Activated T-helper 1 cell treated with anti-CD3 and anti-CD28 coated beads, Interleukin-12 subunit alpha, Interleukin-12 subunit beta, Interleukin-2, Interleukin-4 antibody, amounts not matched to agents 30 ng/mL and 10 ng/mL and 1 ng/mL, durations not matched to agents 14 hours and 24 hours and 36 hours (primary cell): ENCODE measurements at places on chromosomes 3 and 15.

DNA sequence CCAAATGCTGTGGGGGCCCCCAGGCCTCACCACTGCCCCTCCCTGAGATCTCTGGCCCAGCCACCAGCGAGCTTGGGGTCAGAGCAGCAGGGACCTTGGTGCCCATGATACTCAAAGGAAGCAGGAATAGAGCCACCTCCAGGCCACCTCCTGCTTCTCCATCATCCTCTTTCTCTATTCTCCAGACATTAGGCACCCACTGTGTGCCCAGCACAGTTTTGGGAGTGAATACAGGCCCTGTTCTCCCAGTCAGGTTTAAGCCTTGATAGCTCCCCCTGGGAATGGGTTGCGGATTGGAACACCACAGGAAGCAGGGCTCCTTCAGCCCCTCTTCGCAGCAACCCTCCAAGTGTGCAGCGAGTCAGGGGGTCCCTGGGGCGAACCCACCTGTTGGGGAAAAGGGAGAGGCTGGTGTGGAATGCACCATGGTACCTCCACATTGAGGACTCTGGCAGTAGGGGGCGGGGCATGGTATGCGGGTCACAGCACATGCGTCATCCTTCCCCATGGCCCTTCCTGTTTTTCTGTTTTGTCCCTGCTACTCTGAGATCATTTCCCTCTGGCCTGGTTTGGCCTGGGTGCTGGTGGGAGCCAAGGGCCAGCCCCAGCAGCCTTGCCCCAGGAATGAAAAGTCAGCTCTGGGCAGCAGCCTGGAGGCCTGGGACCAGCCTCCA, 14.2 kb upstream of the SEMA3B start:
- DNase-seq = no peak

DNA sequence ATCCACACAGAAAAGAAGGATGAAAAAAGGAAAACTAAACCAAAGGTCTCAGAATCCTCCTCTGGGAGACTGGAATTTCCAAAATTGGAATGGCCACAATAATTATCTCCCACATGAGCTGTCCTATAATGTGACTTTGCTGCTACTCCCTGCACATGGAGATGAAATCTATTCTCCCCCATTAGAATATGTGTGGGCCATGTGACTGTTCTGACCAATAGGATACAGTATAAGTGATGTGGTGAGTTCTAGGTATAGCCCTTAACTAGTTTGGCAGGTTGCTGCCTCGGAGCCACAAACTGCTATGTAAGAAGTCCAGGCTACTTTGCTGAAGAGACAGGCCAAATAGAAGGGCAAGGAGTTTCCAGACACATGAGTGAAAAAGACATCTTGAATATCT, 5.2 kb downstream of the TRIM59 start:
- no peak for DNase-seq

GRCh38 chr15:61784734-61785133, 275.5 kb downstream of the VPS13C start:
- no peak for DNase-seq

- DNase-seq = no peak
Measured at GRCh38 chr15:91609966-91610365, 243.5 kb upstream of the SLCO3A1 start.

GRCh38 chr3:184789314-184789998, 22.5 kb upstream of the VPS8 start:
- DNase-seq = no peak

DNA sequence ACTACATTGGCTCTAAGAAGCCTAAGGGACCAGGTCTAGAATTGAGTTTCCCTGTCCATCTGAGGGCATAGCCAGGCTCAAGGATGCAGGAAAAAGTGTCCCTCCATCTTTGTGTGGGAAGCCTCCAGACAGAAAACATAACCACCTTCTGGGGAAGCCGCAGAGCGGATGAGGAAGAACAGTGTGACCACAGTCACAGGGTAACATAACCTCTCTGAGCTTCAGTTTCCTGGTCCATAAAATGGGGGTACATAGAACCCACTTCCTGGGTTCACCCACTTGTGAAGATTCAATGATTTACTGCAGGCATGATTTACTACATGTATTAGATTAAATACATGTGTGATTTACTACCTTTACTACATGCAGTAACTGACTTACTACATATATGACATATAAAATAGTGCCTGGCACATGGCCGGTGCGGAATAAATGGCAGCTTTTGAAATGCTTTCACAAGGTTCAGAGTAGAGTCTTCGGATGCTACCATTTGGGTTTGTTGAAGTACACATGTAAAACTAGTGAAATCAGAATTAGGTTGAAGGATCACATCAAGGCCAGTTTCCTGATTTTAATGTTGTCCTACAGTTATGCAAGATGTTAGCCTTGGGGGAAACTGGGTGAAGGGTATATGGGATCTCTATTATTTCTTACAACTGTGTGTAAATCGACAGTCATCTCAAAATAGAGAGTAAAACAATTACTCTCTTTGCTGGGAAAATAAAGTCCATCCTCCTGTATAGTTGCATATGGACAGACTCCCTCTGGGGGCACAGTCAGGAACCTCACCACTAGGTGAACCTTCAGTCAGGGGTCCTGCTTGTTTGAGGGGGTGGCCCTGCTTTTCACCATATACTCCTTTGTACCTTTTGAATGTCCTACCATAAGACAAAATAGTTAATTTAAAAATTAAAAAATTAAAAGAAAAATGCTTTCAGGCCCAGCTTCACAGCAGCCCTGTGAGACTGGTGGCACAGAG, 86.0 kb downstream of the SEMA5B start:
- DNase-seq = no peak

- DNase-seq = no peak
Measured at GRCh38 chr15:32893421-32893820, 175.6 kb downstream of the GREM1 start.

DNA sequence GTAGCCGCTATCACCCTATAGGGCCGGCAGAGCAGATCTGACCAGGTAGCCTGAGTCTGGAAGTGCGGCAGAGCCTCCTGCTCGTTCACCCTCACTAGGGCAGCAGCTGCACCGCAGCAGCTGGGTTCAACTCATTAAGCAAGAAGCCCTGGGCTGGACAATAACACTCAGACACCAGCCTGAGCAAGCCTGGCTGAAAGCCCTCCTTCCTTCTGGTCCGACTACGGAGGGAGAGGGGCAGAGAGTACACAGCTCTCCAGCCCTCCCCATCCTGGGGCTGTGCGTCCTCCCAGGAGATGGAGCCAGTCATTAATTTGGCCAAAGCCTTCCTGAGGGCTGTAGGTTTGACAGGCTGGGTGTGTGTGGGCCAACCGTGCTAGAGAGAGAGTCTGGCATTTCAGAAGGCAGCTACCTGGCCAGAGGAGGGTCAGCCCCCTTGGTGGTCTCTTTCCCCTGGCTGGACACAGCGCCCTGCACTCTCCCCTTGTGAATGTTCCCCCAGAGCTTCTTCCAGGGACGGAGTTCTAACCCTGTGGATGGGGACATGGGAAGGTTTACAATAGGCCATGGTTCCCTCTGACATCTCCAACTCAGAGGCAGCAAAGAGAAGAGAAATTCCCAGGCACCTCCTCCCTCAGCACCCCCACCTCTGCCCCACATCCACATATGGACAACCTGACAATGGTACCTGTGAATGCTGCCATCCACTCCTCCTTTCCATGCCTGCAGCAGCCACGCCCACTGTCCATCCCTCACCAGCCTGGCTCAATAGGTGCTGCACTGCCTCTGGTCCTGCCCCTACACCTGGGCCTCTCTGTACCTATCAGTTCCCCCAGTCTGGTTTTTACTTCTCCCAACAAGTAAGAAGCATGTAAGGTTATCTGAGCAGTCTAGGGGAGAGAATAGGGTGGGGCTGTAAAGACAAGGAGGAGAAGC, 6.5 kb downstream of the CHRNB4 start:
- no peak for DNase-seq

- DNase-seq = no peak
Measured at GRCh38 chr3:197398286-197398878, 100.0 kb upstream of the DLG1 start.

- DNase-seq = no peak
Measured at GRCh38 chr3:113214917-113215595, 3.7 kb downstream of the BOC start.

DNA sequence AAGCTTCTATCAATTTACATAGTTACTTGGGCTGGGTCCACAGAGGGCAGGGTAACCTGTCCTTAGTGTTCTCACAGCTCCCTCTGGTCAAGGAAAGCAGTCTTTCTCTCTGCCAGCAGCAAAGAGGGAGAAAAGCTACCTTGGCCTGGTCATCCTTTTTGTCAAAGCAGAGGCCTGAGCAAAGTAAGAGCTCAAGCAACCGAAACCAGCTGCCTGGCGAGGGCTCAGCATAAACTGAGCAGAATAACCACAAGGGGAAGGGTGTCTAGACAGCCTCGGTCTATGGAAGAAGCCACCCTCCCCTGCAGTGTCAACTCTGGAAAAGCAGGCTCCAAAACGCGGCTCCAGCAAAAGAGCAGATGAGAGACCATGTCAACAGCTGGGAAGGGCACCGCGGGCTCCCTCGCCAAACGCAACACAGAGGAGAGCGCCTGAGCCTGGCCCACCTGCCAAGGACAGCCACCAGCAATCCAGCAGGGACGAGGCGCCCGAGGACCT, 17.4 kb downstream of the LRIG1 start:
- DNase-seq = no peak

- DNase-seq = no peak
Measured at GRCh38 chr15:52076889-52077781, 35.4 kb downstream of the BCL2L10 start.

DNA sequence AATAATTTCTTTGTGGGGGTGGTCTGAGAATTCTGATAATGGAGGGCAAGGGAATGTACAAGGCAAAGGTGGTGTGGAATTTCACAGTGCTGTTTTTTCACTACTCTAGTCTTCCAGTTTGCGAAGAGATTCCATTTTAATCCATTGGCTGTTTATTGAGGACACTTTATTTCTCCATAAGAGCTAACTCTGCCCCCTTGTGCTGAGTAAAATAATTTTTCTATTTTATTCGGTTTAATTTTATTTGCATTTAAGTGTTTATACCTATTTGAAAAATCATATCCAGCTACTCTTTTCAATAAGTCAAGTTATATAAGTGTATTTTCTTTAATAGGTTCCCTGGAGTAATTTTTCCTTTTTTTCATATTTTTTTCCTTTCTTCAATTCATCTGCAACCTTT, 840.1 kb downstream of the TUSC7 start:
- DNase-seq = no peak

GRCh38 chr3:57126244-57126643, 38.9 kb downstream of the IL17RD start:
- no peak for DNase-seq

- DNase-seq = no peak
Measured at GRCh38 chr3:32632533-32633265, 52.3 kb upstream of the CNOT10 start.

DNA sequence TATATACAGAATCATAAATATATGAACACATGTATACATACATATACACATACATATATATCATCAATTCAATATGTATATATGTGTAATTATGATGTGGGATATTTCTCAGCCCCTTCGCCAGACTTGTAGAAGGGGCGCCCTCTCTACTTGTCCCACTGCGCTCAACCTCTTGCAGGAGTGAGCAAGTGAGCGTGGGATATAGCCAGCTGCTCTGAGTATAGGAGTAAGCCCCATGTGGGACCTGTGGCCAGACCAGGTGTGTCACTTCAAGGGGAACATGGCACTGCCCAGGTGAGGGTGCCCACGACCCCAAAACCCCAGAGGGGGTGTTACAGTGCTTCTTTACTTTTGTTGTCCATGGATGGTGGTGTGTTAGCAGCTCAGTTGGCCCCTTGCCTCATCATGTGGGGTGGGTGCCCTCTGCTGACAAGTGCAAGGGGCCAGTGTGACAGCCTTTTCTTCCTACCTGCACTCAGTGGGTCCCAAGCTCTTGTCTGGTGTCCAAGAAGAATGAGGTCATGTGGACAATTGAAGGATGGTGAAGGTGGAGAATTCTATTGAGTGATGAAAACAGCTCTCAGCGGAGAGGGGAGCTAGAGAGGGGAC, 304.1 kb downstream of the UNC13C start:
- DNase-seq = no peak

DNA sequence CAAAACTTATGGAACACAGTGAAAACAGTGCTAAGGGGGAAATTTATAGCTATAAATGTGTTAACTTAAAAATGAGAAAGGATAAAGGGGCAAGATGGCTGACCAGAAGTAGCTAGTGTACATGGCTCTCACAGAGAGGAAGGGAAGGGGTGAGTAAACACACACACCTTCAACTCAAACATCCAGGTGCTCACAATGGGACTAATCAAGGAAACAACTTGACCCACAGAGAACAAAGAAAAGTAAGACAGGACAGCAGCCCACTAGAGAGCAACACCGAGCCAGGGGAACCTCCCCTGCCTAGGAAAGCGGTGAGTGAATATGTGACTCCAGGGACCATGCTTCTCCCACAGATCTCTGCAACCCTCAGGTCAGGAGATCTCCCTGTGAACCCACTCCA, 85.0 kb upstream of the UBP1 start:
- DNase-seq = no peak
